ENCODE measurements at places on chromosomes 16 and 17.

GRCh38 chr16:51818342-51818944 is 667.4 kb upstream of the SALL1 start:
- DNase-seq: peak; percentile 19

DNA sequence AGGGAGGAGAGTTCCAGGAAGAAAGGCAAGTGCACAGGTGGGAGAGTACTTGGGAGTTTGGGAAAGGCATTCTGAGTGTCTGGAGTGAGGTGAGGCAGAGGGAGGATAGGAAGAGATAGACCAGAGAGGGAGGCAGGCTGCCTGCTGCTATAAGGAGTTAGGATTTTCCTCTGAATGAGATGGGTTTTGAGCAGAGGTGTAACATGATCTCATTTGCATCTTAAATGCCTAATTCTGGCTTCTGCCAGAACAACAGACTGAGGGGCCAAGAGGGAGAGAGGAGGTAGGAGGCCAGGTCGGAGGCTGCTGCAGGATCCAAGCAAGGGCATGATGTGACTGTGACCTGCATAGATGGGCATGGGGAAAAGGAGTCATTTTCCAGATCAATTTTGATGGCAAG is 31.5 kb upstream of the IRX6 start:
- DNase-seq: no peak

GRCh38 chr17:56499799-56500388 is 93.6 kb upstream of the NOG start:
- DNase-seq: no peak

GRCh38 chr17:67178555-67178954 is 66.4 kb downstream of the HELZ start:
- no peak for DNase-seq

DNA sequence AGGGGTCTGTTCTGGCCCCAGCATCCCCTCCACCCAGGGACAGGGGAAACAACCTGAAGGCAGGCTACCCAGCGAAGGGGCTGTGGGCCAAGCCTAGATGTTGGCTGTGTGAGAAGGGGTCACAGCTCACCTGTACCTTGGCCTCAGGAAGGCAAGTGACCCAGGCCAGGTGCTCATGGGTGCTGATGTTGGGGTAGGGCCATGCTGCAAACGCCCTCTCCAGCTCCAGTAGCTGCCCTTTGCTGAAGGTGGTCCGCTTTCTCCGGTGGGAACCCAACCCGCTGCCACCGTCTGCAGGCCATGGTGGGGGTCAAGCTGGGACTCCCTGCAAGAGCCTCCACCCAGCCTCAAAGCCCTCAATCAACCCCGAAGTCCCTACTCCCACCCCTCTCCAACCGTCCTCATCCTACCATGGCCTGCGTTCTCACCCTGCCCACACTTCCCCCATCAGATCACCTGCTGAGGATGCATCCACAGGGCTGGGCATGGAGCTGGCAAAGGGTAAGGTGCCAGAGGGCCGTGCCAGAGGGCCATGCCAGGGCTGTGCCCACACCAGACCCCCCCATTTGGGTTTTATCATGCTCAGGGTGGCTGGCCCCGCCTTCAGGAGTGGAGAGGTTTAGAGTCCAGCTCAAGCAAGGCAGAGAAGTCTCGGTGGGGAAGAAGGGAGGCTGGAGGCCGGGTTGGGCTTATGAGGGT is at the start of gene SEBOX:
TSS of gene SEBOX (minus strand) at position 535 of the 699 bp plus-strand sequence. CDS start at position 487, 48 bp downstream.
- DNase-seq: no peak

DNA sequence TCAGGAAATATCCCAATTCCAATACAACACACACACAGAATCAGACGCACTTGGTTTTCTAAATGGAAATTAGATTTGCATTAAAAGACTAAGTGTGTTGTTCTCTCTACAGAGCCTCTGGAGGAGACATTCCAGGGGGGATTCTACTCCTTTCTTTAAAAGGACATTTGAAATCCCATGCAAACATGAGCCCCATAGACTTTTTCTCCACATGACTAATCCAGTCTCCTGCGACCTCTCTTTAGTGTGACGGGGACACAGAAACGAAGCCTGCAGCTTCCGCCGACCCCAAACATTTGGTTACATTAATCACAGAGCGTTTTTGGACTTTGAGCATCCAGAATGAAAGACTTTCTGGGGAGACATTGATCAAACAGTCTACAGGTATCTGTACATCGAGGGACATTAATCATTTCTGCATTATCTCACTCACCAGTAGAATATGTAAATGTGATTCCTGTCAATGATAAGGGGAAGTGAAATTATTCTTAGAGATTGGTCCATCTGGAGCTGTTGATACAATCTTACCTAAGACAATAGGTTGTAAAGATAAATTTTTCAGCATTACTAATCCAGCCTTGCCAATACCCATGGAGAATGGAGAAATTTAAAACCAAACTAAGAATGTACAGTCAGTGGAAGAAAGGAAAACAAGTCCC is 103.4 kb upstream of the IRX3 start:
- DNase-seq: no peak

DNA sequence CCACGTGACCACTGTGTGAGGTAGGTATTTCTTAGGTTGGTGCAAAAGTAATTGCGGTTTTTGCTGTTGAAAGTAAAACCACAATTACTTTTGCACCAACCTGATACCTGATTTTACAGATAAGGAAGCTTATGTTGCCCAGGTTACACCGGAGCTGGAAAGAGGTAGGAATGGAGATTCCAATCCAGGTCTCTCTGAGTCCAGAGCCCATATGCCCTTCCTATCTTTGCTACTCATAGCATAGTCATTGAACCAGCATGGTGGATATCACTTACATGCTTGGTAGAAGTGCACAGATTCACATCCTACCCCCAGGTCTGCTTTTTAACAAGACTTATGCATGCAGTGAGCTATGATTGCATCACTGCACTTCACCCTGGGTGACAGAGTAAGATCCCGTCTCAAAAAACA is 61.8 kb downstream of the ARSG start:
- DNase-seq: no peak

- DNase-seq: no peak
These were observed 316.1 kb upstream of the IRX3 start for GRCh38 chr16:54602666-54603065.

- DNase-seq: no peak
These were observed 1.2 kb upstream of the RPH3AL start for GRCh38 chr17:353838-354234.

GRCh38 chr17:77619326-77619725 is 339.2 kb upstream of the TNRC6C start:
- no peak for DNase-seq

- DNase-seq: no peak
These were observed 340.7 kb downstream of the FOXL1 start for GRCh38 chr16:86919078-86919477.

DNA sequence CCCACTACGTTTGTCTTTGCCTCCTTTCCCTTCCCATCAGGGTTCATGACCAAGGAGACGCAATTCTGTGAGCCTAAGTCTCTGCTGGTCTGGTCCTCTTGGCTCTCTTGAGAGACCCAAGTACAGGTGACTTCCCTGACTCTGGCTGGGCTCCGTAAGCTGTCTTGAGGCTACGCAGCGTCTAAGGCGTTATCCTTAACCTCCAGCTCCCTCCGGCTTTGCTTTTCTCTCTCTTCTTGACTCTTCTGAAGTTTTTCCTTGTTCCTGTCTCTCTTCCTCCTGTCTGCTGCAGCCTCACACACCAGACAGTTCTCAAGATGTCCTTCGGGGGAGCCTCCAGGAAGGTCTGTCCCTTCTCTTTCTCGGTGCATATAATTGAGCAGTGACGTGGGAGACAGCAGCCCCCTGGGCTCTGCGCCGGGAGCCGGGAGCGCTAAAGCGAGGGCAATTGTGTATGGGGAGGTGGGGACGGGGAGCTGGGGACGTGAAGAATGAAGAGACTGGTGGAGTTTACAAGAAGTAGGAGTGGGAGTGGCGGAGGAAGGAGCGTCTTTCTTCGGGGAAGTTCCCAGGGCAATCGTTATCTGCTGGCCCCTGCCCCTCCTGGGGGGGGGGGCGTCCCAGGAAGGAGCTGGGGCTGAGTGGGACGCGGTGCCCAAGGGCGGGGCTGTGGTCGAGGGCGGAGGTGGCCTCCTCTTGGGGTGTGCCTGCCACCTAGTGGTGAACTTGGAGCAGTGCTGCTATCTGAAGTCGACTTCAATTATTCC is 6.9 kb upstream of the PIRT start:
- DNase-seq: peak; percentile 12

DNA sequence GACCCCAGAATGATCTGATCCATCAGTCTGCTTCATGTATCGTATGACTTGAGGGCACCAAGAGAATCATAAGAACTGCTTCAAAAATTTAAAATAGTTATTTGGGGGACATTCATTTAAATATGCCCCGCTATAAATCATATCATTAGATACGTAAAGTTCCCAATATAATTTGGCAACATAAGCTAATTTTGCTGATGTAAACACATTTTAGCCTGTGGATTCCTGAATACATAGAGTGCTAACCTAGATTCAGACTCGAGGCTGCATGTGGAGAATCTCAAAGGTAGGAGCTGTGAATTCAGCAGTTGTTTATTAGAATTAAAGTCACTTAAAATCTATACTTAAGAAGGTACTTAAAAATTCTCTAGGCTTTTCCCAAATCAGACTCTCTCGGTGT is 24.9 kb downstream of the ANKFN1 start:
- DNase-seq: no peak

- DNase-seq: no peak
These were observed 2.4 kb upstream of the ITGAX start for GRCh38 chr16:31352376-31353115.

GRCh38 chr17:74961657-74962350 is 10.8 kb downstream of the HID1 start:
- peak; percentile 67 for DNase-seq

DNA sequence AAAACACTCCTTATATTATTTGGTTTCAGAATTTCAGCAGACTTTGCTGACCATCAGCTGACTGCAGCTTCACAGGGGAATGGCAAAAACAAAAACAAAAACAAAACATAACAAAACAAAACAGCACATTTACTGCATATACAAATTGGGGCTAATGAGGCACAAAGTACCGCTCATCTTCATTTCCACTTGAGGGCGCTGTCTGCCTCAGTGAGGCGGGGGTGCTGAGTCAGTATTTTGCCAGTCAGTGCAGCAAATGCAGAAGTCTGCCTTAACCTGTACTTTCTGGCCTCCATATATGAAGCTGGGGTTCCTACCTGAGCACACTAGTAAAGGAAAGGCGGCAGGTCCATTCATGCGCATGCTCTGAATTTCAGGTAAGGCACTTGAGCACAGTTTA is 13.5 kb upstream of the DYNLRB2 start:
- no peak for DNase-seq

- no peak for DNase-seq
These were observed 9.0 kb downstream of the ADGRG1 start for GRCh38 chr16:57637424-57637823.

DNA sequence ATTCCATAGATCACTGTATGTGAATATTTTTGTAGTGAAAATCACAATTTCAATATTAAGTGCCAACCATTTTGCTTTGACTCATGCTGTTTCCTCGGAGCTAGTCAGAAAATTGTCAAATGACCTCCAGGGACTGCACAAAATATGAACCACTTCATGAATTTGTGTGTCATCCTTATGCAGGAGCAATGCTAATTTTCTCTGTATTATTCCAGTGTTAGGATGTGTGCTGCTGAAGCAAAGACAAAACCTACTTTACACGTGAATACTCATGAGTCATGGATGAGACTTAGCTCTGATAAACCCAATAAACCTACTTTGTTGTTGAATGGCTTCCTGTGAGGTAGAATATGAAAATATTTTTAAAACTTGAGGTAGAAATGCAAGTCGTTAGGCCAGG is 65.2 kb downstream of the SHCBP1 start:
- no peak for DNase-seq

GRCh38 chr17:13920413-13920812 is 148.9 kb upstream of the COX10 start:
- DNase-seq: no peak

DNA sequence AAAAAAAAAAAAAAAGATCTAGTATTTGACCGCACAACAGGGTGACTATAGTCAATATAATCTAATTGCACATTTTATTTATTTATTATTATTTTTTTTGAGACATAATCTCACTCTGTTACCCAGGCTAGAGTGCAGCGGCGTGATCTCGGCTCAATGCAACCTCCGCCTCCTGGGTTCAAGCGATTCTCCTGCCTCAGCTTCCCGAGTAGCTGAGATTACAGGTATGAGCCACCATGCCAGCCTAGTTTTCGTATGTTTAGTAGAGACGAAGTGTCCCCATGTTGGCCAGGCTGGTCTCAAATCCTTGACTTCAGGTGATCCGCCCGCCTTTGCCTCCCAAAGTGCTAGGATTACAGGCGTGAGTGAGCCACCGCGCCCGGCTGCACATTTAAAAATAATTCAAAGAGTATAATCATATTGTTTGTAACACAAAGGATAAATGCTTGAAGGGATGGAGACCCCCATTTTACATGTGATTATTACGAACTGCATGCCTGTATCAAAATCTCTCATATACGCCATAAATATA is 794 bp downstream of the ANKS3 start:
- DNase-seq: no peak

- no peak for DNase-seq
These were observed 19.2 kb upstream of the ABAT start for GRCh38 chr16:8655184-8655717.

- DNase-seq: no peak
These were observed 26.7 kb upstream of the DYNLL2 start for GRCh38 chr17:58056476-58056875.

- peak; percentile 54 for DNase-seq
These were observed at the start of gene ULK2 for GRCh38 chr17:19867329-19868078. Gene ULK2 (minus strand): TSS chr17:19867936. CDS start chr17:19867417, 519 bp downstream.

DNA sequence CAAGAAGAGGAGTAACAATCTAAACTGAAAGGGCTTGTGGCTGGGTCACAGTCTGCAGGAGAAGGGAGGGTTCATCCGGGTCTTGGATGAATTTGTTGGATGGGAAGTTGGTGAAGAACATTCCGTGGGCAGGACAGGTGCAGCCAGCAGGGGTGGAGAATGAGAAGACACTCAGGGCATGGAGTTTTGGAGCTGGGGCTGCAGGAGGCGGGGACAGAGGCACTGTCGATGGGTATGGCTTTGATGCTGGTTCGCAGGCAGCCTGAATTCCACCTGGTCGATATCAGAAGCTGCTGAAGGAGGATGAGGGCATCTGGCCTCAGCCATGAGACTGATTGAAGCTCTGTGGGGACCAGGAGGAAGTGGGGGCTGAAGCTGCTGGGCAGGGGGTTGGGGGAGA is 36.1 kb upstream of the CBFA2T3 start:
- DNase-seq: no peak

DNA sequence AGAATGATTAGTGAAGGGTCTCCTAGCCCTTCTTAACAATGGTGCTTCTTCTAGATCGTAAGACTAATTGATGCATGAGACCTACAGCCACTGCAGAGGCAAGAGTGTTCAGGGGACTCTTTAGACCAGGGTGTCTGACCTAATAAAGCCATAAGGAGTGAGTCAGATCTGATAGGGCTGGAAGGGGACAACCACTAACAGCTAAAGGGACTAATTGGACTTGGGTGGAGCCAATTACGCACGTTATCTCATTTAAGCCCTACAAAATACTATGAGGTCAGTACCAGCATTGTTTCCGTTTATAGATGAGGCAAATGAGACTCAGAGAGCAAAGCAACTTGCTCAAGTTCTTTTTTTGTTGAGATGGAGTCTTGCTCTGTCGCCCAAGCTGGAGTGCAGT is 14.5 kb upstream of the RNF222 start:
- no peak for DNase-seq

GRCh38 chr17:73228748-73229236 is 32.9 kb downstream of the CPSF4L start:
- peak; percentile 62 for DNase-seq
